SK-MEL-5 (cell line): ENCODE measurements at places on chromosomes 4 and X.

DNA sequence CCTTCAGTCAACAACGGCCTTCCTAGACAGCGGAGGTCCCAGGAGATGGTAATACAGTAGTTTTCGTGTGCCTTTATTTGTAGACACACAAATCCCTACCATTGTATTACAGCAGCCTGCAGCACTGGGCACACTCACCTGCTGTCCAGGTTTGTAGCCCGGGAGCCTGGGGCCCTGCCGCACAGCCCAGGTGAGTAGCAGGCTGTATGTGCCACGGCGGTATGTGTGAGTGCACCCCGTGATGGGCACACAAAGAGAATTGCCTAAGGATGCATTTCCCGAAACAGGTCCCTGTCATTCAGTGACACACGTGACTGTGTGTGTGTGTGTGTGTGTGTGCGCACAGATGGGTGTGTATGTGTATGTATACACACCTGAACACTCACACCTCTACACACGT lies 8.1 kb upstream of the SLC25A6 start:
- no peak for DNase-seq

- DNase-seq: peak; percentile 52
Measured at GRCh38 chr4:139176302-139177048, 543 bp downstream of the ELF2 start.

- DNase-seq: no peak
Measured at GRCh38 chrX:51905711-51906110, 12.3 kb downstream of the MAGED1 start.

DNA sequence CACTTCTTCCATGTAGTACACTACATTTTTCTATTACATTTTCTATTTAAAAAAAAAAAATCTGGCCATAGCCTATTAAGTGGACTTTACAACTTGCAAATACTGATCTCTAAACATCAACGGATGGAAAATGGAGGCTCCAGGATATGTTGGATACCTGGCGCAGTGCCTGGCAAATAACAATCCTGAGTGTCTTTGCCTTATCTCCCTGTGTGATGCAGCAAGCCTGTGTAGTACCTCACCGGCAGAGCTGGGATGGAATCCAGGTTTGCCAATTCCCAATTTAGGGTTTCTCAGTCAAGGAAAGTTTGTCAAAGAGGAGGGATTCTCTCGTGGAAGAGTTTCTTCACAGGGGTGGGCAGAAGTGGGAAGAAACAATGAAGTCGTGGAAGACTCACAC lies 93.2 kb downstream of the KDR start:
- DNase-seq: no peak

GRCh38 chr4:40214038-40214437 lies 17.2 kb downstream of the RHOH start:
- no peak for DNase-seq

GRCh38 chr4:121226362-121226761 lies 62.2 kb upstream of the TNIP3 start:
- DNase-seq: no peak

- DNase-seq: no peak
Measured at GRCh38 chr4:1667273-1667672, 16.8 kb downstream of the FAM53A start.

DNA sequence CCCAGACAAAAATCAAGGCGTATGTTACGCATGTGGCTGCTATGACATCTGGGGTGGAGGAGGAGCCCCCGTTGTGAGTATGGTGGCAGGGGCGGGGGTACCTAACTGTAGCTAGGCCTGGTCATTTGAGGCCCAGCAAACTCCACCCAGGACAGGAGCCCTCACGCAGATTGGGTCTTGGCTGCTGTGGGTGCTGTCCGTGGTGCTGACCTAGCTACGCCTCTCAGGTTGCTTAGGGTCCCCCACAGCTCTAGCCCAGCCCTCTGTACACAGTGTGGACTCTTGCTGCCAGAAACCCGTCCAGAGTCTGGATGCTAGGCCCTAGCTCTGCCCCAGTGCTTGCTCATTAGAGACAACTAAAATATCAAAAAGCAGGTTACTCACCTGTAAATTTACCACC lies 146.7 kb upstream of the PSAPL1 start:
- DNase-seq: no peak

DNA sequence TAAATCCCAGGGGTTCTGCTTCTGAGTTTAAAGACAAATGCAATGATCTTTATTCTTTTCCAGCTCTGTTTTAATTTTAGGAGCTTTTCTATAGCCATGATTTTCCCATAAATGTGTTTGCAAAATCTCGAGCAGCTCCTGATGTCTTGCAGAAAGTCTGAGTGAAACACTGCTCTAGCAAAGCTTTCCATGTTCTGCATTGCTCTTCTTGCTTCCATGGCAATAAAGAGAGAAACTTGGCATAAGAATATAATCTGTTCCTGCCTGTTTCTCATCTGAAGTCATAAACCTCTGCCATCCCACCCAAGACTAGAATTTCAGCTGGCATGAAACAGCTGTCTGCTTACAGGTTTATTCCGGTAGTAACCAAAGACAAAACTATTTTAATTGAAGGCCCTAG lies 254.5 kb downstream of the SPRY1 start:
- no peak for DNase-seq

DNA sequence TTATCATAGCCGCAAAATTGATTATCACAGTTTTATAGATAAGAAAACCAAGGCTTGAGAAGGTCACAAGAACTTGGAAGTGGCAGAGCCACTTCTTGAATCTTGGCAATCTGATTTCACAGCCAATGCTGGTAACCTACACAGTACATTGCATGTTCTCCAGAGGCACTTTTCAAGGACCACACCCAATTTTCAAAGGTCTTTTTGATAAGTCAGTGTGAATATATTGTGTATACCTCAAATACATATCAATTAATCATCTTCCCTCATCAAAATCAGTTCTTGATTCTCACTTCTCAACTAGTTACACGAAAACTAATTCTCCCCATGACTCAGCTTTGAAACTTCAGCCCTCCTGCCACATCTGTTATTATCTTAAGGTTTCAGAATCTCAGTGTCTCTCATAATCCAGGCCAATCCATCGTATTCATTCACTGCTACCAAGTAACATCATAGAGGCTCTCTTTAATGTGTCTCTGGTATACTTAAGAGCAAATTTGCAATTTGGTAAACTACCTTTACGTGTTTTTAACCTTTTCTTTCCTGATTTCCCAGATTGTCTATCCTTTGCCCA lies 16.8 kb downstream of the CAMK2D start:
- no peak for DNase-seq

- no peak for DNase-seq
Measured at GRCh38 chr4:137514406-137515111, 17.7 kb downstream of the PCDH18 start.

DNA sequence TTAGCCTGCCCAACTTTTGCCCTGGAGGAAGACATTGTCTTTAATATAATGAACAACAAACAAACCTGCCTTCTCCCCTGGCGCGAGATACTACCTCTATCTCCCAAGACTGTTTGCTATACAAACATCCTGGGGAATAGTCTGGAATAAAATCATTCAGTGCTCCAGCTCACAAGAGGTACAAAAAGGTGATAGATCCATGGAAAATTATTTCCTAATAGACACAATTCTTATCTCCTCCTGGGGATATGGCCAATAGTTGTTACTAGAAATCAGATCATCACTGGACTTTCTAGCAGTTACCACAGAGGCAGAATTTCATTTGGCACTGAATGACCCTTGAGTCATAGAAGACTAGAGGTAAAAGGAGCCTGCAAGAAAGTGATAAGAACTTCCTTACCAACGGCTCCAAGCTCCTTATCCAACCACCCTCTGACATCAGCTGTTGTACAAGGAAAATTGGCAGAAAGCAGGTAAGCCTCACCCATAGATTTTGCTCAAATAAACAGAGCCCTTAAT lies 38.1 kb downstream of the MID1 start:
- no peak for DNase-seq

GRCh38 chrX:96824166-96824565 lies 59.5 kb upstream of the RPA4 start:
- no peak for DNase-seq

DNA sequence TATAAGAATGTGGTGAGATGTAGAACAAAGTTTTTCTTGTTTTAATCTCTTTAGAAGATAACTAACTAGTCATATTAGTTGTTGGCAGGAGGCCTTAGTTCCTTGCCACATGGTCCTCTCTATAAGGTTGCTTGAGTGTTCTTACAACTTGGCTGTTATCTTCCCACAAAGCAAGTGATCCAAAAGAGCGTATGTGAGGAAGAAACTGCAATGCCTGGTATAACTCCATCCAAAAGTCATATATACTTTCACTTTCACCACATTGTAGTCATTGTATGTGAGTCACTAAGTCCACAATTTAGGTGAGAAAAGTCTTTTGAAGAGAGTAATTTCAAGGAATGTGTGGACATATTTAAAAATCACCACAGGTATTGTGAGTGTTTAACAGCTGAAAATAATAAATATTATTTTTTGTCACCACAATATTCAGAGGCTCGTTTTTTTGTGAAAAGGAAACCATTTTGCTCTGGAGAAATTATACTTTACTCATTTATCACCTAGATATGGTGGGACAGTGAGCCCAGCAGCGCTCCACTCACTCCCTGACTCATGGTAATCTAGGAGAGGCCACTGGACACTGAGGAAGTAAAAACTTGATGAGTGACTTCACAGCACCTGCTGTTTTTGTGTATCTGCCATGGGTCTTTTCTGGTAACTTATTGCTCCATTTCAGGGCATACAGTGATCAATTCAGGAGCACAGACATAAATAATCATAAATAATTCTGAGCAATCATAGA lies 369.4 kb upstream of the NDST3 start:
- no peak for DNase-seq

GRCh38 chrX:19005909-19006308 lies 22.0 kb upstream of the PHKA2 start:
- DNase-seq: no peak

GRCh38 chr4:74431113-74431826 lies 13.7 kb upstream of the AREG start:
- DNase-seq: no peak

- no peak for DNase-seq
Measured at GRCh38 chrX:150610043-150610442, 41.6 kb downstream of the MTM1 start.

GRCh38 chr4:165177725-165178666 lies 29.4 kb upstream of the KLHL2 start:
- DNase-seq: no peak

GRCh38 chr4:163707873-163708272 lies 213.4 kb downstream of the TMA16 start:
- no peak for DNase-seq

GRCh38 chr4:472881-473569 lies 25.9 kb downstream of the ZNF721 start:
- DNase-seq: peak; percentile 3
